COLO829 (cell line): ENCODE measurements at places on chromosomes 1 and 21.

- DNase-seq = no peak
Observed at GRCh38 chr1:147762233-147763024, 2.0 kb upstream of the GJA5 start.

DNA sequence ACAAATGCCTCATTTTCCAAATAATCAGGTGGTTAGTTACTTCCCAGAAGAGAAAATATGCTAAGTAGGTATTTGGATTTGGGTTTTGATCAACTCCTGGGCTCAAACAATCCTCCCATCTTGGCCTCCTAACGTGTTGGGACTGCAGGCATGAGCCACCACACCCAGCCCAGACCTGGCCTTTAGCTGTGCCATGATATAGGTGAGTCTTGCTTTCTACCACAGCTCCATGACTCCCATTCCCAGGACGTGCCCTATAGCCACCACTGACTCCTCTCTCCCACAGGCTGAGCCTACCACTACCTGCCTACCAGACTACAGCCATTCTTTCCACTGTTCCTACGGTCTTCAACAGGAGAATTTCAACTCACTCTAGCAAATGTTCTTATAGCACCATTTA, 1.8 kb upstream of the SLC1A7 start:
- no peak for DNase-seq

GRCh38 chr1:54708385-54708784, 7.3 kb upstream of the TTC4 start:
- no peak for DNase-seq

DNA sequence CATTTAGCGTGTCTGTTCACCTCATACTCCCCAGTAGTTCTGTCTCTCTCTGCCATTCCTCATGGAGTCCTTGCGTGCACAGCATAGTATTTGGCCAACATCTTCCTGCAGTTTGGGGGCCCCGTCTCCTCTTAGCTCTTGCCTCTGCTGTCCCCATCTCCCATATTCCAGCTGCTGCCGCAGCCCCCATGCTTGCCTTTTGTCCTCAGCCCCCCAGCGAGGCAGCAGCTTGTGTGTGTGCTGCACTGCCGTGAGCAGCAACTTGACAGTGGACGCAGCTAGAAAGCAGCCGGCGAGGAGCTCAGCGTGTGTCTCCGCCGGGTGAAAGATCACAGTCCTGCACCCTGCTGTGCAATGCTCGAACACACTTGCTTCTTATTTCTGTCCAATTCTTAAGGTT, 164.2 kb upstream of the COL6A1 start:
- DNase-seq = no peak

- DNase-seq = no peak
Observed at GRCh38 chr1:117267232-117267774, 56.6 kb upstream of the VTCN1 start.

GRCh38 chr1:6982860-6983259, 197.6 kb downstream of the CAMTA1 start:
- no peak for DNase-seq
